ENCODE measurements at places on chromosomes 12 and 14. TPM values are rescaled to one million over a fixed set of nuclear protein-coding genes. Genes with fewer than 3 reads are reported as not detected.
A peak's percentile ranks its signal among the peaks of the same experiment; 100 is the strongest.

DNA sequence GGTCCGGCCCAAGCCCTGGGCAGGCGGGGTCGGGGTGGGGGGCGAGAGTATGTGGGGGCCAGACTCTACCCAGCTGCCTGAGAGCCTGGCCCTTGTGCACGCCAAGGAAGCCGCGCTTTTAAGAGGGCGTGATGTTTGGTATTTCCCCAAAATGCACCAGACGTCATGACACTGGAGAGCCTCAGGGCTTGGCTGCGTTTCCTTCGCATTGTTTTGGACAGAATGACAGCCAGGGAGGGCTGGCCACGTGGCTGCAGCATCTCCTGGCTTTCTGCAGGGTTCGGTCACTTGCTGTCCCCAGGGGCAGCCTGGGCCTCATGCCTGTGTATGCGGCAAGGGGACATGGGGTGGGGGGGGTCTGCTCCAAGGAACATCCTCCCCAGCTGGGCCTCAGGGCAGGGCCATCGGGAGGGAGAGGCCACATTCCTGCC is 16.1 kb upstream of the NUDT14 start:
- DNase-seq: no peak

DNA sequence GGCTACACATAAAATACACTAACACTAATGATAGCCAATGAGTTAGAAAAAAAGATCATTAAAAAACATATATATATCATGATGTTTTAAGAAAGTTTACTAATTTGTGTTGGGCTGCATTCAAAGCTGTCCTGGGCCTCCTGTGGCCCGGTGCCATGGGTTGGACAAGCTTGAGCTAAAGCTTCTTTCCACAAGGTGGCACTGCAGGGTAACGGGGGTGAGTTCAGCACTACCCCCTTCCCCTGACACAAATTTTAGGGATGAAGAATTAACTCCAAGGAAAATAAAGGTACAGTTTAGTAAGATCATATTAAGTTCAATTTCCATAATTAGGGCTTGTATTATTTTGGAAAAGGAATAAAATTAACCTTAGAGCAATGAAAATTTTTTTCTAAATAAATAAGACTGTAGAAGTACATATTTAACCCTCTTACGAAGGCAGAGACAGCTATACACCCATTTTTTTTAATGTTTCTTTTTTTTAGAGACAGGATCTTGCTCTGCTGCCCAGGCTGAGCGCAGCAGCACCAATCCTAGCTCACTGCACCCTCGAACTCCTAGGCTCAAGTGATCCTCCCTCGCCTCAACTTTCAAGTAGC is 38.9 kb downstream of the PPP1R13B start:
- peak; percentile 75 for DNase-seq

- DNase-seq: no peak
These were observed 277.9 kb downstream of the IPO8 start for GRCh38 chr12:30417697-30418231.

RNASE1 gene
- not detected for total RNA-seq

DNA sequence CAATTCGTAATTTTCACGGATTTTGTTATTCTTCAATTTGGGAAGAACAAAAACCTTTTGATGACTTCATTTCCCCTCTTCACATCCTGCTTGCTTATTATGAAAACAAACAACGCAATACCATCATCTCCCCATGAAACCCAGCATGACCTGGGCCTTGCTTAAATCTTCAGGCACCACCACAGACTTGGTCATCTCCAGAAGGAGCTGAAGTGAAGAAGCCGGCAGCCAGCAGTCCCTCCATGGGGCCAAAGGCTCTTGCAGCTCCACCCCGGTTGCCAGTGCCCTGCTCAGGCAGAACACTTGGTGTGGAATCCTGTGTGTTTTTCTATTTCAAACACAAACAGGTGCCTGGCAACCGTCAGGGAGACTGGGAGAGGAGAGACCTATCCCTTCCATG is 982.9 kb upstream of the TMEM132C start:
- DNase-seq: no peak

DNA sequence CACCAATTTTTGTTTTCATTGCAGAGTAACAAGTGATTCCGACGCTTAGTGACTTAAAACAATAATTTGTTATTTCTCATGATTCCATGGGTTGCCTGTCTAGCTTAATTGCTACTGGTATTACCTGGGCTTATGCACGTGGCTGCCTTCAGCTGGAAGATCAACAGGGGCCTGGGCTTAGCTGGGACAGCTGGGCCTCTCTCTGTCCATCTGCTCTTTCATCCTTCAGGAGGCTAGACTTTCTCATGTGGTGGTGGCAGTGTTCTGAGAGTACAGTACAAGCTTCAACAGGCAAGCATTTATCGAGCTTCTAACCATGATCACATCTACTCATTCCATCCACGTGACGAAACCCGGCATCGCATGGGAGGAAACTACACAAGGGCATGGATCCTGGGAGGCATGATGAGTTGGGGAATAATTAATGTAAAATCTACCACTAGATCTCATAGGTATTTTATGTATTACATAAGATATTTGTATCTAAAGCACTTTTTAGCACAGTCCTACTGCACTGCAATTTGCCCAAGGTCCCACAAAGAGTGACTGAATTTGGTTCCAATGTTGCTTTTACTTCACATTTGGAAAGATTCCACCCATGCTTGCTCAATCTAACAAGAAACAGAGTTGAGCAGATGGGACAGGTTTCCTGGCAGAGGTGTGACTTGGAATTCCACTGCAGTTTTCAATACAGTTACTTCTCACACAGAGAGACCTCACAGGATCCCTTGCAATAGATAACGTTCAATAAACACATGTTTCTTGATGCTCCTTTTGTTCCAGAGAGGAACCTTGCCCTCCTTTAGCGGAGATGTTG is 153.1 kb upstream of the FRMD6 start:
- no peak for DNase-seq

TMEM19 gene
- 22.4 TPM for total RNA-seq

DDHD1 gene
- 58.0 TPM for total RNA-seq

DNA sequence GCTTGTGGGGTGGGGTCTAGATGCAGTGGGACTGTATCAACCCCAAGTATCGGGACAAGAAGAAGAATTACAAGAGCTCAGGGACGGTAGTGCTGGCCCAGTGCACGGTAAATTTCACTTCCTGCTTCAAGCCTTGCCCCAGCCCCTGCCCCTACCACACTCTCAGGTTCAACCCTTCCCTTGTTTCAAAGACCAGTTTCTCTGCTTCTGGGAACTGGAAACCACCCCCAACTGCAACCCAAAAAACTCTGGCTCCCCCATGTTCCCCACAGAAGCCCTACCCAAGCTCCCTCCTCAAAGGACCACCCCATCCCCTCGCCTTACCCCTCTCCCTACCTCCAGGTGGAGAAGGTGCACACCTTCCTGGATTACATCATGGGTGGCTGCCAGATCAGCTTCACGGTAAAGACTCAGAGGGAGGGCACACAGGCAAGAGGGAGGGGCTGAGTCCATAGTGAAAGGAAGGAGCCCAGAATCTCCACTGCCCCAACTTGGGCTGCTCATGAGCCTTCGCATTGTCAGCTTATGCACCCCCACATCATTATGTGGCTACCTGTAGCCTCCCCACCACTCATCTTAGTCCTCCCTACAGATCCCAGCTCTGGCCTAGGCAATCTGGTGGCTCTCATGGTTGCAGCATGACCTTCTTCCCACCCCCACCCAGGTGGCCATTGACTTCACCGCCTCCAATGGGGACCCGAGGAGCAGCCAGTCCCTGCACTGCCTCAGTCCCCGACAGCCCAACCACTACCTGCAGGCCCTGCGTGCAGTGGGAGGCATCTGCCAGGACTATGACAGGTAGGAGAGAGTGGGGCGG is 4.3 kb downstream of the CPNE6 start:
- no peak for DNase-seq

IFNG gene
- 3.4 TPM for total RNA-seq

GRCh38 chr12:115716551-115716950 is 560.9 kb downstream of the MED13L start:
- DNase-seq: no peak

GRCh38 chr12:7303230-7303629 is 642 bp upstream of the ACSM4 start:
- no peak for DNase-seq

DNA sequence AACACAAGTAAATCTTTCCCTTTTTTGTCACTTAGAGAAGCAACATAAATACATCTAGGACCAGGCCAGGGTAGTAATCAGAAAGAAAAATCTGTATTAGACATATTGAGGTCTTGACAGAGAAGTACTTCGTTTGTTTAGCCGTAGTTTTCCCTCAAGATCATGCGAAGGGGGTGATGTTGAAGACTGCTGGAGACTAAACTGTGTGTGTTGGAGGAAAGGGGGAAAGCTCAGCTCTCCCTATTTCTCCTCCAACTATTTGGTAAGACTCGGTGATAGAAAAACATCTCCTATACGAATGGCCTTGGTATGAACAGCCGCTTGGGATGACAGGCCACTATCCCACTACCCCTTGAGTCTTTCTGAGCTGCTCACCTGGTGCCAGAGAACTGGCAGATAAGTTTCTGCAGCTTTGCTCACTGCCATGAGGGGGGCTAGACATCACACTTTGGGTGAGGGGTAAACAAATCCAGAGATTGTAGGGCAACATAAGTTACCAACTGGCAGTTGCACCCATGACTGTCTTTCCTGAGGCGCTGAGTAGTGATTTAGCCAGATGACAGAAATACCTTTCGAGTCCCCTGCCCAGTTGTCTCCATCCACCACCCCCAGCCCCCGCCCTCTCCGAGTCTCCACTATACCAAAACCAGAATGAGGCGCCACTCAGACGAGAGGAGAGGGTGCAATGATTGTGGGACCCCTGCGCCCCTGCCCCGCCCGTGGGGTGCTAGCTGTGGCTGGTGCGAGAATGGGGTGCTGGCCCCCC is 685 bp downstream of the VAMP1 start:
- DNase-seq: no peak

XPOT gene
- total RNA-seq: 88.2 TPM

DNA sequence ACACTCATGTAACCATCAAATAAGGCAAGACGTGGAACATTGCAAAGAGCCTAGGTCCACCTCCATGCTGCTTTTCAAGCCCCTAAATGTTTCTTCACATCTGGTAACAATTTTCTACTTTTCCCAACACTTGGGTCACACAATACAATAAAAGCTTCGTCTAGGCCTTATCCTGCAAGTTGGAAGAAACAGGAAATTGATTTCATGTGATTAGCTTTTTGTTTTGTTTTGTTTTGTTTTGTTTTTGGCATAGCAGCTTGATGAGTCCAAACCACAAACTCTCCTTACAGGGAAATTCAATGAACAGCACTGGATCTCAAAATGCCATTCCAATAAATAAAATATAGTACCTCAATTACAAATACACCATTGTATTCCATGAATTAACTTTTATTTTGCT is 19.3 kb downstream of the TAS2R50 start:
- DNase-seq: no peak

- no peak for DNase-seq
These were observed 94.3 kb downstream of the AEBP2 start for GRCh38 chr12:19533567-19533966.

CISTR gene
- total RNA-seq: not detected

GRCh38 chr12:97358361-97358760 is 104.2 kb upstream of the RMST start:
- no peak for DNase-seq

DNA sequence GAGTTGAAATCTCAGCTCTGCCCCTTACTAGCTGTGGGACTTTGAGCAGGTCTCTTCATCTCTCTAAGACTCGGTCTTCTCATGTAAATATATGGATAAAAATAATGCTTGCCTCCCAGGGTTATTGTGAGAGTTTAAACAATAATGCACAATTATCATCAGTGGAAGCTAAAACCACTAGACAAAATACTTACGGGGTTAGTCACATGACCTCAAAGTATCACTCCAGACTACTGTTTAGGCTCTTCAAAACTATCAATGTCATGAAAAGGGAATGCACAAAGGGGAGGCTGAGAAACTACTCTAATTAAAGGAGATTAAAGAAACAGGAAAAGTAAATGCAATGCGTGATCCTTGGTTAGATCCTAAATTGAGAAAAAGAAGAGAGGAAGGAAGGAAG is 24.5 kb upstream of the TSPAN11 start:
- no peak for DNase-seq

DNA sequence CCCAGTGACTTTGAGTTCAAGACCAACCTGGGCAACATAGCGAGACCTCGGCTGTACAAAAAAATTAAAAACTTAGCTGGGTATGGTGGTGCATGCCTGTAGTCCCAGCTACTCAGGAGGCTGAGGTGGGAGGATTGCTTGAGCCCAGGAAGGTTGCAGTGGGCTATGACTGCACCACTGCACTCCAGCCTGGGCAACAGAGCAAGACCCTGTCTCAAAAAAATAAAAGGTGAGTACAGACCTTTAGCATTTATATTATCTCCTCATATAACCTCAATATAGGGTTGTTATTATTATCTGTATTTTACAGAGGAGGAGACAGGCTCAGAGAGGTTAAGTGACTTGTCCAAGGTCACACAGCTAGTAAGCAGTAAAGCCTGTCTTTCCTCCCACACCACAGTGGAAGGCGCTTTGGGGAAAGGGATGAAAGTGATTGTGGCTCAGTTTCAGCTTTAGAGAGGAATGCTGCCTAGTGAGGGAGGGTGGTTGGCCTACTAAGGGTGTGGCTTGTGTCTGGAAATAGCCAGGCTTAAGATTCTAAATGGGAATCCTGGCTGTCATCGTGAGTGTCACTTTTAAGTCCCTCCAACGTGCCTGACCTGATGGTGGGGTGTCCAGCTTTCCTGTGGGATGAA is 7.2 kb downstream of the TPCN1 start:
- DNase-seq: no peak

DNA sequence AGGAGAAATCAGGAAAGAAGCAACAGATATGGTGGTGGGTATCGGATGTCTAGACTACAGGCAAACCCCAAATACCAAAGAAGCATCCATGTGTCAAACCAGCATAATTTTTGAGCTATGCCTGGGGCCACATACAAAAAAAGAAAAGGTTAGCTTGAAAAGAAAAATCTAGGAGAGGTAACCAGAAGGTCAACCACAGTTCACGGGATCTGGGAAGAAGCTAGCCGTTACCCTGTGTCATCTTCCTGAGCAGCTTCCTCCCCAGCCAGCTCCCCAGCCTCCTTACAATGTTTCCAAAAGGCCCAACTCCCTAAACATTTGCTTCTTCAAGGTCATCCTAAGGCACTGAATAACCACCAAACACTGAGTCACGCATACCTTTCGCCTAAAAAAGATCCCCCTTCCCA is 3.1 kb downstream of the SINHCAF start:
- no peak for DNase-seq

ATXN2 gene
- total RNA-seq: 46.8 TPM

KRT78 gene
- not detected for total RNA-seq

- DNase-seq: no peak
These were observed 161.8 kb downstream of the EFCAB11 start for GRCh38 chr14:89792489-89793366.

DNA sequence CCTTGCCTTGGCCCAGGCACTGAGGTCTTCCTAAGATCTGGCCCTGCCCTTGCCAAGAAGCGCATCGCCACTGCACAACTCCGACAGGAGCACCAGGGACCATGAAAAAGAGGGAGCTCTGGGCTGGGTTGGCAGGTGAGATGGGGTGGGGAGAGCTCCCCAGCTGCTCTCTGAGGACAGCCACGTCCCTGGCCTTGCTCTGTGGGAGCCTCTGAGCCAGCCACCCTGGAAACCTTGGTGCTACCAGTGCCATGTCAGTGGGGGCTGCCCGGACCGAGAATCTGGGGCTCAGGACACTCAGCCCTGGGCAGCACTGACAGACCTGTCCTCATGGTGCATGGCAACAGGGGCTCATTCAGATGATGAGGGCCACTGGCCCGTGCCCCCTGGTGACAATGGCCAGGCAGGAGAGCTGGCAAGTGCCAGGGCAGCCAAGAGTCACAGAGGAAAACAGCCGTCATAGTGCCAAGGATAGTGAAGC is 134.8 kb downstream of the ZFP36L1 start:
- no peak for DNase-seq

PHLDA1 gene
- 3.8 TPM for total RNA-seq

CCDC196 gene
- not detected for total RNA-seq

- no peak for DNase-seq
These were observed 1167.5 kb downstream of the AACS start for GRCh38 chr12:126232711-126233110.
